ENCODE measurements at places on chromosomes 4 and X.

DNA sequence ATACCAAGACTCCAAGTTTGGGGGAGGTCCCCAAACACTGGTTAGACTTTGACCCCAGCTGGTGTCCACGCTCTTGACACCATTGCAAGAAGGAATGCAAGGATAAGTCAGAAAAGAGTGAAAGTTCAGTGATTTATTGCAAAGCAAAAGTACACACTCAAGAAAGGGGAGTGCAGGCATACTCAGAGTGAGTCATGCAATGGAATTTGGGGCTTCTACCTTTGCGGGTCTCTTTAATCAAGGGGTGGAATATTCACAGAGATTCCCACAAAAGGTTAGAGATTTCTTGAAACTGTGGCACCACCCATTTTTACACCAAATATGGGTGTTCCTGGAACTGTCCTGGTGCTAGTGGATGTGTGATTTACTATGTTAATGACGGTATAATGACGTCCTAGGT, 5.2 kb upstream of the SMIM10L2A start:
- no peak for DNase-seq

DNA sequence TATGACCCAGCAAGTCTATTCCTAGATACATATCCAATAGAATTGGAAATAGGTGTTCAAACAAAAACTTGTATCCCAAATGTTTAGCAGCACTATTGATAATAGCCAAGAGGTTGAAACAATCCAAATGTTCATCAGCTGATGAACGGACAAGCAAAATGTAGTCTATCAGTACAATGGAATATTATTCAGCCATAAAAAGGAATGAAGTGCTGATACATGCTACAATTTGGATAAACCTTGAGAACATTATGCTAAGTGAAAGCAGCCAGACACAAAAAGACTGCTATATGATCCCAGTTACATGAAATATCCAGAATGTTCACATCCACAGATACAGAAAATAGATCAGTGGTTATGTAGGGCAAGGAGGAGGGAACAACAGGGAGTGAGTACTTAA, 50.1 kb downstream of the PLAC1 start:
- no peak for DNase-seq

DNA sequence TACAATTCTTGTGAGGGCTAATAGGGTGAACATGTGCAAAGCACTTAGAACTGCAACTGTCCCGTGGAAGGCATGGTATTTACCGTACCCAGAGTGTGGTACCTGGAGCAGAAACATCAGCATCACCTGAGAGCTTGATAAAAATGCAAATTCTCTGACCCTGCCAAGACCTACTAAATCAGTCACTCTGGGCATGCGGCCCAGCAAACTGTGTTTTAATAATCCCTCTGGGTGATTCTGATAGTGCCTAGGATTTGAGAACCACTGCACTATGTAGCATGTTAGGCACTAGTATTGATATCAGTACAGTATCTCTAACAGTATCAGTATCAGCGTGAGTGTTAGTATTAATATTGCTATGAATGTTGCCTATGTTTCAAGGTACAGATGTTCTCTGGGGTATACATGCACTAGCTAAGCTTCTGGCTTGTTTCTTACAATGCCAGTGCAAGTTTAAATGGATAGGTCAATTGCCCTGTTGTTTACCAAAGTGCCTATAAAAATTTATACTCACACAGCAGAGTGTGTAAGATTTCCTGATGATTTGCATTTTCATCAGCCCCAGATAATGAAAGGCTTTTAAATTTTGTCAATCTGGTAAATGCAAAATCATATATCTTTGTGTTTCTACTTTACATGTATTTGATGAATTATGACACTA, 354.0 kb downstream of the HS3ST1 start:
- no peak for DNase-seq

DNA sequence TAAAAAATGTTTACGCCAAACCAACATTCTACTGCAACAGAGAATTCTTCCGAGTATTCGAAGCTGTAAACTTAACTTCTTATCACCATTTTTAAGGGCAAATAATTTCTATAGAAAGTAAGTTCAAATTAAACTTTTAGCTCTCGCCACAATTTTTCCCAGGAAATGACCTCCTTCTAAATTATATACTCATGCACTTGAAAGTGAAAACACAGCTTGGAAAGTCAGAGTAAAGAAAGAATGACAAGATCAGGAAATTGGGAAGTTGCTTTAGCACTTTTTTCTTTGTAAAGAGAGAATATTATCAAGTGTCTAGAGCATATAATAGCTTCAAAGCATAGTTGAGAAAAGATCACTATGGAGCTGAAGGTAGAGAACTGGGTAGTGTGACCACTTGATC, 1.2 kb downstream of the CYBB start:
- DNase-seq = no peak

- no peak for DNase-seq
Observed at GRCh38 chrX:23699636-23700194, 32.4 kb downstream of the PRDX4 start.

DNA sequence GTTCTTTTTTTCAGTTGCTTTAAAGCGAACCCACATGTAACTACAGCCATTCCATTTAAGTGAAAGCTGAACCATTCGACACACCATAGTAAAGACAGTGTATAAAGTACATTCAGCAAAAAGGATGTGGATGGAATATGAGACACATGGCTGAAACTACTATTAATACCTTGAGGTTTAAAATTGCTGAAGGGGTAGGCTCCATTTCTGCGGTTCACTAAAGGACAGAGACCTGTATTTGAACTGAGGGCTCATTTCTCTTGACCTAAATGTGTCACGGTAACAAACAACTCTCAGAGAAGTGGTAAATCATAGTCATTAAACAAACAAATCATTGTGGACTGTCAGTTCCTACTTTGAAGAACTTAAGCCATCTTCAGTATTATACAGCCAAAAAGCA, 1085.6 kb upstream of the TENM3 start:
- DNase-seq = no peak

- DNase-seq = peak; percentile 66
Observed at GRCh38 chrX:71118032-71118984, at the start of gene MED12. MED12 (plus strand) TSS chrX:71118596; CDS start chrX:71118755, 159 bp downstream.

DNA sequence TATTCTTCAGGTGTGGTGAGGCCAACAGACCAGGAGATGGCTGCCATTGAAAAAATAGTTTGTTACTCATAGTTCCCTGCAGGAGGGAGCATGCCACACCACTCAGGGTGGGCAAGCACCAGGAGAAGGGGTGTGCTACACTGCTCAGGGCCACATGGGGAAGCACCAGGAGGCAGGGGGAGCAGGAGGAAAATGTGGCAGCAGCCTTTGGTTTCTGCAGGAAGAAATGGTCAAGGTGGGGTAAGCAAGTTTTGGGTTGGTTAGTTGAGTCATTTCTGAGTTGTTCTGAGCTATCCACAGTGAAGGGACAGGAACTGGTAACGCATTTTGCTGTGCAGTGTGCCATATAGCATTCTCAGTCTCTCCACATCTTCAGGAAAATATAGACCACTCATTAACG, 23.8 kb downstream of the FGFBP1 start:
- DNase-seq = no peak

DNA sequence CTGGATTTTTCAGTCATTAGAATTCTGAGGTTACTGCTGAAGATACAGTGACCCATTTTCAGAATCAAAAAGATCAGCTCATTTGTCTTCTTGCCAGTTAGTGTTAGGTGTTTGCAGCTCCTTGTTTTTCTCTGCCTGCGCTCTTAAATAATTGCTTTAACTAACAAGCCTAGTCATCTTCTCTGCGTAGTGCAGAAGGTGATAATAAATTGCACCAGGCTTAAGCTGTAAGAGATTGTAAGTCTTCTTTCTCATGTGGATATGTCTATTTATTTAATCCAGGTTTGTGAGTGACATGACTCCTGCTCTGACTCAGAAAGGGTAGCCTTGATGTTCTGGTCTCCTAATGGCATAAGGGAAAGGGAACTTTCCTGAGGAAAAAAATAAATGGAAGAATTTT, 167.2 kb downstream of the CEP135 start:
- DNase-seq = no peak

GRCh38 chr4:37475087-37475486, 211.1 kb downstream of the RELL1 start:
- no peak for DNase-seq

- DNase-seq = no peak
Observed at GRCh38 chr4:116088771-116089170, 975.4 kb upstream of the NDST4 start.

DNA sequence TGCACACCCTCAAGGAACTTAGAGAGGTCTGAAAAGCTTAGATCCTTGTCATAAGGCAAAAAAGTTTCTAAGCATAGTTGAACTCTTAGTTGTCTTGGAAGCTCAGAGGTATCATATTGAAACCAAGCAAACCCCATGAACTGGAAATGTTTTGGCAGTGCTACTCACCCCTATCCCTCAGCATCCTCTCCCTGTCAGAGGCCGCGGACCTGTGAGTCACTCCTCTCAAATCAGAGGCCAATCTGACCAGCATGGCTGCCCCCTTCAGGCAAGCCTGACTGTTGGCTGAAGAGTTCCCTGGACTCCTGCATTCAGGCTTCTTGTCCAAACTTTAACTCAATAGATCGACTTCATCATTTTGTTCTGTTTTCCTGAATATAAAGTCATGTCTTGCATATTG, 69.4 kb downstream of the KCNIP4 start:
- DNase-seq = no peak

DNA sequence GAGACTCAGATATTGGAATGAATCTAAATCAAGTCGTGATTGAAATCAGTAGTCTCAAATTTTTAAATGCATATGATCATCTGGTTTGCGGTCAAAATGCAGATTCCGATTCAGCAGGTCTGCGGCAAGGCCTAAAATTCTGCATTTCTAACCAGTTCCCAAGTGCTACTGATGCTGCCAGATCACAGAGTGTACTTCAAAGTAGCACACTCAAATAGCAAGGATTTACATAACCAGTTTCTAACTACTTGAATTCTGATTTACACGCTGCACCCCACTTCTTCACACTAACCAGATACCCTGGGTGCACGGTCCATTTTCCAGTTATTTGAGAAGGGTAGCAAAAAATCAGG, 752 bp downstream of the MBTPS2 start:
- DNase-seq = no peak

DNA sequence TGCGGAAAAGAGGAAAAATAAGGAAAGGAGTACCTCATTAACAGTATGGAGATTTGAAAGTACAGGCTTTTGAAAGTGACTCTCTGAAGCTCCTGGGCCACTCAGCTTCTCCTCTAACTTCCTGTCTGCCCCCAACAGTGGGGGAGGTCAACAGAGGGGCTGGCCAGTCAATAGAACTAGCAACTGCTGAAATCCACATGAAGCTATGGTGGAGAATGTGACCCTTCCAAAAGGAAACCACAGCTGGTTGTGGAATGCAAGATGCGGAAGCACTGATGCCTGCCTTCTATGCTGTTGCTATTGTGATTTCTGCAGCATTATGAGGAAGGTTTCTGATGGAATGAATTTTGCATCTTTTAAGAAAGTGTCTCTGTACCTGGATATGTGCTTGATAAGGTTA, 2.4 kb downstream of the CORIN start:
- DNase-seq = no peak

DNA sequence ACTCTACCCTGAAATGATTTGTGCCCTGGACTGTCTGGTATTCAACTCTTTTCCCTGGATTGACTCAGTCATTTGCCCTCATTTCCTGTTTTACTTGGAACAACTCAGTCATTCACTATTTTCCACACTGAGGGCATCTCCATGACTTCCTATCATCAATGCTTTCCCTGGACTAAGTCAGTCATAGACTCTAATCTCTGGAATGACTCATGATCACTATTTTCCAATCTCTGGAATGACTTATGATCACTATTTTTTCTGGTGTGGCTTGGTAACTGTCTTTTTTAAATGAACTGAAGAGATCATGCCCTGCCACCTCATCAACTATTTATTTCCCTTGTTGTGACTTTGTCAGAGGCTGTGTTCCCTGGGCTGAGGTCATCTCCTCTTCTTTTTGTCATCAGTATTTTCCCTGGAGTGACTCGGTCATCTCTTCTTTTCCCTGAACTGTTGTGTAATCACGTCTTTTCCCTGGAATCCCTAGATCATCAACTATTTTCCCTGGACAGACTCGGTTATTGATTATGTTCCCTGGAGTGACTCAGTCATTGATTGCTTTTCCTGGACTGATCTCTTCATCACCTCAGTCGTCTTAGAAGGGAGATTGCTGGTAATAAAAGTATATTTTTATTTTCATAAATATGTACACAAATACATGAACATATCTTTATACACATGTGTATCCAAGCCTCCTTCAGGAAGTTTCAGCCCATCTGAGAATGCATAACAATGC, 327.1 kb upstream of the VCX start:
- DNase-seq = no peak

DNA sequence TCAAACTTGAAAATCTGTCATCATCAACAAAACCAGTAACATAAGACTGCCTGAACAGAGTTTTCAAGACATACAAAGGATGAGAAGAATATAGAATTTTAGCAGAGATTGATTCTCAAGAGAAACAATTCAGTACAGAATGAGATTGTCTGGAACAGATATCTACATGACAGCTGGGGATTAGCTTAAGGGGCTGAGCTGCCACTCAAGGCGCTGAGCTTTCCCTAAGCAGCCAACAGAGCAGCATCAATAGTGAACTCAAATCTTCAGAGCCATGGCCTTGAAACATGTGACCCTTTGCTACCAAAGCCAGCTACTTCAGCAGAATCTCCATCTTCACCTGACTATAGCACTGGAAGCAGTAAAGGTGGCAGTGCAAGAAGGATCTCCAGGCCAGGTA, 24.3 kb upstream of the PCDH10 start:
- no peak for DNase-seq

DNA sequence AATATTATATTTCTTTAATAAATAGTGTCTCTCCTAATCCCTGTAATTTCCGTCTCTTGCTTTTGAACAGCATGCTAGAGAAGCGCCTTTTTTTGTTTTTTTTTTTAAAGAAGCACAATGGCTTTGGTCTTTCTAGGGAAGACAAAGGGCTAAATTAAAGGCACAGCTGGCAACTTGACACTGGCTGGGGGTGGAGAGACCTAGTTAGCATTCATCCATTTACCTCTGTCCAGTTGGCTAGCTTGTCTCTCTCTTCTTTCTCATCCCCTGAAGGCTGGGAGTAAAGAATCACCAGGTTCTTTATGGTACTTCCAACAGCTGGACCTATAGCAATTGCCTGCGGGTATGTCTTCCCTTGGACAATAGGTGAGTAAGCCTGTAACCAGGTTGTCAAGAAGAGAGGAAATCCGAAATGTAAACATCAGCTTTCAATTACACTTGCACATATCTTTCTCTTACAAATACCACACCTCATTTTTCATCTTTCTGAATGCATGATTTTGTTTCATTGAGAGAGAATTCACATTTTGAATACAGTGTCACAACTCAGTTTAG, 178.4 kb upstream of the GPR101 start:
- no peak for DNase-seq

DNA sequence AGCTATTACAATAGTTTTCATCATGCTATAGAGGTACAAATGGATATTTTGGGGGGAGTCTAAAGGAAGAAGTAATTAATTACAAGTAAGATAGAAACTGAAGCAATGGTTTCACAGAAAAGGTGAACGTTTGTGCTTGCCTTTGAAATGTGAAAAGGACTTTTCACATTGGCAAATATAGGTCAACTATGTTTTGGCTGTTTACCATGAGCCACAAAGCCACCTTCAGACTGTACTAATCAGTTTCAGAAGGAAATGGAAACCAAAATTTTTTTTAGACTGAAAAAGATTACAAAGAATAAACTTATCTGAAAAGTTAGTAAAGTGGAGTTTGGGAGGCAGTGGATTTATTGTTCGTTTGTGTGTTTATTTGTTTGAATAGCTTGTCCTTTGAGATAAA, 32.1 kb downstream of the SYTL5 start:
- no peak for DNase-seq
